Stimulated activated CD8-positive, alpha-beta memory T cell treated with anti-CD3 and anti-CD28 coated beads, Interleukin-2, amount 100 ng/mL, for 1 hour (primary cell): ENCODE measurements at places on chromosomes 4 and X.

DNA sequence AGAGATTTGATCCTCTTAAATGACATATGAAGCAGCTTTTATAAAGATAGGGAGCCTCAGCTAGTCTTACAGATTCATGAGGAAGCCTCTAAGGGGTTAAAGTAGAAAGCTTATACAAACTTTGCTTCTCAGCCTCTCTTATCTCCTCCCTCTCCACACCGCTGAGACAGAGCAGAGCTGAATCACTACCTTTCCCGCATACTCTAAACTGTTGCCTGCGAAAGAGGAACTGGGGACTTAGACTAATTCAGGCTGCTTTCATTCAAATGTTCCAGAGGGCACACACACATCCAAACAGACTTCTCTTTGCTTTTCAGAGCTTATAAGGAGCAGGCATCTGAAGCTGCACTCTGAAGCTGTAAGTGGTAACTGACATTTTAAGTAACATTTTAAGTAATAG is at the start of gene SERTM2:
Gene SERTM2 (plus strand): TSS at position 169 of the 400 bp plus-strand sequence. CDS start 7,213 bp downstream, outside the sequence.
- no peak for DNase-seq

- no peak for DNase-seq
Observed at GRCh38 chrX:1264556-1264955, 4.1 kb upstream of the CSF2RA start.

DNA sequence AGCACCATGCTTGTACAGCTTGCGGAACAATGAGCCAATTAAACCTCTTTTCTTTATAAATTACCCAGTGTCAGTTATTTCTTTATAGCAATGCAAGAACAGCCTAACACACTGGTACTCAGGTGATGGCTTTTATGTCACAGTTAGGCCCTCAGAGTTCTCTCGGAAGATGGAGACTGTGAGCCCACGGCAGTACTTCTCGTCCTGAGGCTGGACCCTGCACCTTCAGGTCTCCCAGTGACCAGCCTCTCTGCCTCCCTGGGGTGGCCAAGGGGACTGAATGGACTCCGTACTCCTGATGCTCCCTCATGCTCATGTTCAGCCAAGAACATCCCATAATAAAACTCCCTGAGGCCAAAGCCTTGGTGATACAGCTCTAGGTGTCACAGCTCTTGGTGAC is 25.0 kb upstream of the PDLIM3 start:
- DNase-seq = no peak

- DNase-seq = no peak
Observed at GRCh38 chr4:173522160-173522950, 7.7 kb downstream of the HAND2 start.

DNA sequence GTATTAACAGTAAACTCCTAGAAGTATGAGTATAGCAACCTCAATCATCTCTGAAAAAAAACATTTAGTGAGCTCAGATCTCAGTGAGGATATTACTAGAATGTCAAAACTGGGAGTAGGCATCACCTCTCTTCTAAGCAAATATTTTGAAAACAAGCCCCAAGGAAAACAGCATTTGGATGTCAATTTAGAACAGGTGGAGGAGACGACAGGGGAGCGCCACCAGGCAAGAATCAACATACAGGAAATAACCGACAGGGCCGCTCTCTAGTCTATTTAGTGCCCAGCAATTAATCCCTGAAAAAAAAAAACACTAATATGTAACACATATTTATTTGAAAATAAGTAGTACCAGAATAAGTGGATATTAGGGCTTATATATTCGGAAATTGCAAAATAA is 940.3 kb upstream of the ADGRL3 start:
- no peak for DNase-seq
